ENCODE measurements at places on chromosomes 1 and 21. TPM values are rescaled to one million over a fixed set of nuclear protein-coding genes. Genes with fewer than 3 reads are reported as not detected.

FAM72C gene
- polyA plus RNA-seq = not detected

NPPA gene
- polyA plus RNA-seq = not detected

CYP4X1 gene
- polyA plus RNA-seq = not detected

RNU5D-1 gene
- polyA plus RNA-seq = not detected

FCRLB gene
- polyA plus RNA-seq = 5.8 TPM

LCE6A gene
- polyA plus RNA-seq = not detected

- peak; percentile 85 for DNase-seq
- no peaks in the 10 kb centered on the region for H3K27me3 ChIP-seq
- peak overlapping the region; percentile 40 for H3K4me3 ChIP-seq
- H3K36me3 ChIP-seq = no peaks in the 10 kb centered on the region
- H3K27ac ChIP-seq = peak overlapping the region; percentile 46
These were observed 30.0 kb downstream of the SLC27A3 start for GRCh38 chr1:153805042-153805745.

DNA sequence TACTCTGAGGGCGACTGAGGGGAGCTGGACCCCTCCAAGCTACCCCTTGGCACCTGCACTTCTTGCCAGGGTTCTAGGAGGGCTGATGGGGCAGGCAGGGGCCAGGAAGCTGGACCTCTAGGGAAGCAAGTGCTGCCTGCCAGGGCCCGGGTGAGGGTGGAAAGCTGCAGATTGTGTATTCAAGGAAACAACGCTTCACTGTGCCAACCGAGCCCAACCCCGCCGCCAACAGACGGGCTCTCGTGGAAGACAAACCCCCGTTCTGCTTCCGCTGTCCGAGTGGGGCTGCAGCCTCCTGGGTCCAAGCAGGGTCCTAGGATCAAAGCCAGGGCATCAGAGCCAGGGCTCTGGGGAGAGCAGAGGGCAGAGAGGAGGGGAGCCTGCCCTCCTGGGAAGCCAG is 3.2 kb downstream of the EFHD2 start:
- no peak for DNase-seq
- no peaks in the 10 kb centered on the region for H3K36me3 ChIP-seq
- peaks cover 79% of the 10 kb centered on the region for H3K4me1 ChIP-seq
- no peak overlapping the region for H3K27ac ChIP-seq

DNA sequence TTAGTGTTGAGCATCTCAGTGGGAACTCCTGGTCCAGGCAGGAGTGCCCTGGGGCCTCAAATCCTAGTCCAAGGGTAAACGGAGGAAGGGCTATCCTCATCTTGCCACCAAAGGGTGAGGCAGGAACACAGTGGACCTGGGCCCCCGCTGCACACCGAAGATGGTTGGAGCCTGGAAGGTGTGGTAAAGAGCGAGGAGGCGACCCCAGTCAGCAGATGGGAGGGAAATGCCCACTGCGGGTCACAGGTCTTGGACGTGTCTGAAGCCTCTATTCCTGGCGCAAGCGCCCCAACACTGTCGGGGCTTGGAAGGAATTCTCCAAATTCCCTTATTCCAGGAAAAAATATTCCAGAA is 38.5 kb upstream of the SYNC start:
- peaks cover 19% of the 10 kb centered on the region for H3K27me3 ChIP-seq
- H3K4me3 ChIP-seq = peak overlapping the region; percentile 67
- no peak for DNase-seq
- H3K36me3 ChIP-seq = no peaks in the 10 kb centered on the region
- H3K27ac ChIP-seq = no peak overlapping the region
- peaks cover 7% of the 10 kb centered on the region for H3K4me1 ChIP-seq

- no peak overlapping the region for H3K27ac ChIP-seq
- DNase-seq = no peak
- no peak overlapping the region for H3K4me3 ChIP-seq
- peaks cover 10% of the 10 kb centered on the region for H3K27me3 ChIP-seq
- H3K36me3 ChIP-seq = no peaks in the 10 kb centered on the region
These were observed 227.1 kb downstream of the GRIK3 start for GRCh38 chr1:36807262-36807661.

- no peaks in the 10 kb centered on the region for H3K36me3 ChIP-seq
- DNase-seq = no peak
- peak overlapping the region; percentile 71 for H3K4me3 ChIP-seq
- H3K27ac ChIP-seq = no peak overlapping the region
- H3K4me1 ChIP-seq = peaks cover 77% of the 10 kb centered on the region
These were observed 16.5 kb downstream of the NES start for GRCh38 chr1:156660752-156661112.

GRCh38 chr1:53631622-53632310 is 107.2 kb downstream of the GLIS1 start:
- H3K4me1 ChIP-seq = no peaks in the 10 kb centered on the region
- peaks cover 11% of the 10 kb centered on the region for H3K27me3 ChIP-seq
- H3K4me3 ChIP-seq = no peak overlapping the region
- H3K27ac ChIP-seq = no peak overlapping the region
- DNase-seq = no peak

DNA sequence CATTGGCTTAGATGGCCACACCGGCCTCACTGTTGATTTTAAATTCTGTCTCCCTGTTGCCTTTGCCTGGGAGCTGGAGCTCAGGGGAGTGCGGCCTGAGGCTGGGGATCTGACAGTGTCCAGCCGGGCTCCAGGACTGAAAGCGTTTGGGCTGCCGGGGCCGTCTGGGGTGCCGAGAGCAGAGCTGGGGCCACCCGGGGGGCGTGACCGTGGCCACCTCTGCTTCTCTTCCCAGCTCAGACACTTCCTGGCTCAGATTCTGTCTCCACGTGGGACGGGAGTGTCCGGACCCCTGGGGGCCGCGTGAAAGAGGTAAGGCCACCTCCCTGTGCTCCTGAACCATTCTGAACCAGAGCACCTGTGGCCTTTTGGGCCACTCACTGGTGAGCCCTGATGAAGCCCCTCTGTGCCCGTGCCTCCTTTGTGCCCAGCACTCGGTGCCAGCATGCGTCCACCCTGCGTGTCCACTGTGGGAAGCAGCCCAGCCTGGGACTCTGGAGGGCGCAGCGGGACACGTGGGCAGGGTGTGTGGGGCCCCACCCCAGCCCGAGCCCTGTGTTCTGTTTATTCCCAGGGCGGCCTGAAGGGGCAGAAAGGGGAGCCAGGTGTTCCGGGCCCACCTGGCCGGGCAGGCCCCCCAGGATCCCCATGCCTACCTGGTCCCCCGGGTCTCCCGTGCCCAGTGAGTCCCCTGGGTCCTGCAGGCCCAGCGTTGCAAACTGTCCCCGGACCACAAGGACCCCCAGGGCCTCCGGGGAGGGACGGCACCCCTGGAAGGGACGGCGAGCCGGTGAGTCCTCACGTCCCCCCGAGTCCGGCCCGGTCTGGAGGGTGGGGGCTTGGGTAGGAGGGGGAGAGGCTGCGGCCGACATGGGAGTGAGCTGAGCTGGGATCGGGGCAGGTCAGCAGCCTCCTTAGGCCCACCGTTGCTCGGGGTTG is 64.8 kb downstream of the SLC19A1 start:
- H3K27ac ChIP-seq = peak overlapping the region; percentile 86
- peaks cover 29% of the 10 kb centered on the region for H3K4me1 ChIP-seq
- H3K36me3 ChIP-seq = no peaks in the 10 kb centered on the region
